Stimulated activated CD8-positive, alpha-beta memory T cell treated with anti-CD3 and anti-CD28 coated beads, Interleukin-4, amount 100 ng/mL, for 1 hour (primary cell): ENCODE measurements at places on chromosomes 7 and 10.

- no peak for DNase-seq
Observed at GRCh38 chr10:110138197-110138812, 69.1 kb upstream of the MXI1 start.

- no peak for DNase-seq
Observed at GRCh38 chr7:50336894-50337703, 32.6 kb downstream of the IKZF1 start.

GRCh38 chr7:92095380-92095779 lies 38.9 kb downstream of the CYP51A1 start:
- no peak for DNase-seq

- no peak for DNase-seq
Observed at GRCh38 chr7:26580064-26580591, 284.3 kb downstream of the SKAP2 start.

GRCh38 chr7:24842449-24843241 lies 85.4 kb upstream of the GSDME start:
- no peak for DNase-seq
